ENCODE measurements at places on chromosomes 2 and 18.

GRCh38 chr2:185919155-185919554 is 180.6 kb downstream of the FSIP2 start:
- DNase-seq: no peak

- no peak for DNase-seq
Observed at GRCh38 chr2:174325373-174326160, 9.2 kb upstream of the SP9 start.

DNA sequence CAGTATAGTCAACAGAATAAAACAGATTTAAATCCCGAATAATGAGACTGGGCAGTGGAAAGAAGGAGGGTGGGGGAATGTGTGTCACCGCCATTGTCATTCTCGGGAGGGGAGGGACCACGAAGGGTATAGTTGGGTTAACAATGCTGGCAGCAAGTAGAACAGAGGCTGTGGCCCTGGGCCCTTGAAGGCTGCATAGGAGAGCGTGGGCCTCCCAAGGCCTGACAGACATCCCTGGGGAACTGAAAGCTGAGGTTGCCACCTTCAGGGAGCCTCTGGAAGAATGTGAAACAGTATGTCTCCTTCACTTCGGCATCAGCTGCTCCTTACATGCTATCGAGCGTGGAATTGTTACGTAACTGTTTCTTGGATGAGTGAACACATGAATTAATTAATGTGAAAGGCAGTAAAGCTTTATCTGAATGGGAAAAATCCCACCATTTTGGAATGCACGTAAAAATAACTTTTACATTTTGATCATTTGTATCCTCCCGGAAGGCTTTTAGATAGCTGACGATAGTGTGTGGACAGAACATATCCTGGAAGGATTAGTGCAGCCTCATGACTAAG is 92.8 kb upstream of the TTC39C start:
- no peak for DNase-seq

GRCh38 chr2:101734505-101735165 is 37.1 kb downstream of the MAP4K4 start:
- no peak for DNase-seq

DNA sequence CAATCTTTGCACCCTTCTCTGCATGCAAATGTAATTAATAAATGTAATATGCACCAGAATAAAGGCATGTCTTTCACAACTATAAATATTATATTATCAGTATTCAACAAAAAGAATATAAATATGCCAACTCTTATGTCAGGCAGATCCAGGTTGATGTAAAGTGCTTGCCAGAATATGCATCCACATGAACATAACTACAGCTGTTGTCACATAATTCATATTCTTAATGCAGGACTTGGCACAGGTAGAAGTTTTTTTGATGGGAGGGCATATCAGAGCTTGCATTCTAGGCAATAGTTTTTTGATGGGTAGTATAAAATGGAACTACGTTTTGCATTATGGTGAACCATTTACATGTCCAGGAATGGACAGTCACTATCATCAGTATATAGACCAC is 544.3 kb downstream of the ZNF804A start:
- no peak for DNase-seq

DNA sequence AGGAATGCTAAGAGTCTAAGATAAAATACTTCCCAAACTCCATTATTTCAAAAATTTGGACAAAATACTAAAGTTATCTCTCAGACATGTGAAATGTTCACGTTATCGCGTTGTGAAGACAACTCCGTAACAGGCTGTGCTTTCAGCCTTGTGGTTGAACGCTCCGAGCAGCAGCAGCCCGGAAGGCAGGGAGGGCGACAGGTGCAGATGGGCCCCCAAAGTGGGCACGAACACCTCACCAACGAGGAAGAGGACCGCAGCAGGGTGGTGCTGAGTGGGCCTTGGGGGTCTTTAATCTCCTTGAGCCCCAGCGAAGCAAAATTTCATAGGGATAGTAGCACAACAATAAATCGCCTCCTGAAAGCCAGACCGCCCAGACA is 1.0 kb upstream of the FAM110C start:
- peak; percentile 41 for DNase-seq

DNA sequence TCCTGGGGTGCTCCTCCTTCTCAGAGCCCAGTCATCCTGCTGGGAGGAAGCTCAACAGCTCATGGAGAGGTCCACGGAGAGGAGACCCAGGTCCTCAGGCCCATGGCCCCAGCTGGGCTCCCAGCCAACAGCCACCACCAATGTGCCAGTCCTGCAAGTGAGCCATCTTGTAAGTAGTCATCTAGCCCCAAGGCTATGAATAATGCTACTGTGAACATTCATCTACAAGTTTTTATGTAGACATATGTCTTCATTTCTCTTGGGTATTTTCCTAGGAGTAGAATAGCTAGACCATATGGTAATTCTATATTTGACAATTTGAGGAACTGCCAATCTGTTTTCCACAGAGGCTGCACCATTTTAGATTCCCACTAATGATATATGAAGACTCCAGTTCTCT is 166.1 kb downstream of the MTCL1 start:
- DNase-seq: no peak

DNA sequence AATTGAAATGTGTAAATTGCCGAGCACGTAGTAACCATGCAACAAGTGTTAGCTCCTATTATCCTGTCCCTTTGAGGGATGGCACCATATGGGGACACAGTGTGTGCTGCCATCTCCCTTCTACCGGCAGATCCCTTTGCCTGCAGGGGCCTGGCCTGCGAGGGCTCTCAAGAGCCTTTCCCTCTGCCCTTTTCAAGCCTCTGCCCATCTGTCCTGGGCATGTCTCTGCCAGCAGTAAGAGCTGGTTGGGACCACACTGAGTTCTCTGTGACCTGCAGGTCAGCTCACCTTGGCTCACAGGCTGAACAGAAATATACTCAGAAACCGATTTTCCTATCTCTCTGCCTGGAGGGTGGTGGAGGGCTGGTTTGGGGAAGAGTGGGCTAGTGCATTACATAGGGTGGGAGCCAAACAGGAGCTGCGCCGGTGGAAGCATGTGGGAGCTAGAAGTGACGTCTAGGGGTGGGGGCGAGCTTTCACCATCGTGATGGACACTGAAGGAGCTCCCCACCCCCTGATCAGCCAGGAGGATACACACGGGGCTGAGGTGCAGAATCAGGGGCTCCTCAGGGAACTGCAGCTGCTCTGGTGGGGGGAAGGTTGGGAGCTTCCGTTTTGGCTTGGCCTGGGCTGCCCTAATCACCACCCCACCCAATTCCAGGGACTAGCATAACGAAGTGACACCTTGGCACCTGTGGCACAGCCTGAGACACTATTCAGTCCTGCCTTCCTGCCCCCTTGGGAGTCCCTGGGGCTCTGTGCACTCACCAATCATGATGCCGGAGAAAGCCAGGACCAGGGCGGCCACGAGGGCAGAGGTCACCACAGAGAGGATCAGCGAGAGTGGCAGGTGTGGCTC is 109.7 kb downstream of the CLIP4 start:
- DNase-seq: no peak

DNA sequence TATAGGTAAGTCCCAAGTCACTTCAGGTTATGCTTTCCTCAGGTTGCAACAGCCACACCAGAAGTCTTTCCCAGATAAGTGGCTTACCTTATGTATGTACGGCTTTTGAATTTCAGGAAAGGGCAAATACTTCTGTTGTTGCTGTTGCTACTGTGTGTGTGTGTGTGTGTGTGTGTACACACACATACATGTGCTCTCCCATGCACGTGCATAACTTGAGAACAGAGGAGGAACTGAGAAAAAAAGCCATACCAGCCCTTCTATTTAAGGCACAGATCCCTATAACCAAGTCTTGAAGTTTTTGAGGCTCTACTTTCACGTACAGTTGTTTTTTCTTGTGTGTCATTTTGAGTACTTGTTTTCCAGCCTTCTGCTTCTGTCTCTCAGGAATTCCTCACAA is 62.4 kb downstream of the WDPCP start:
- DNase-seq: no peak

DNA sequence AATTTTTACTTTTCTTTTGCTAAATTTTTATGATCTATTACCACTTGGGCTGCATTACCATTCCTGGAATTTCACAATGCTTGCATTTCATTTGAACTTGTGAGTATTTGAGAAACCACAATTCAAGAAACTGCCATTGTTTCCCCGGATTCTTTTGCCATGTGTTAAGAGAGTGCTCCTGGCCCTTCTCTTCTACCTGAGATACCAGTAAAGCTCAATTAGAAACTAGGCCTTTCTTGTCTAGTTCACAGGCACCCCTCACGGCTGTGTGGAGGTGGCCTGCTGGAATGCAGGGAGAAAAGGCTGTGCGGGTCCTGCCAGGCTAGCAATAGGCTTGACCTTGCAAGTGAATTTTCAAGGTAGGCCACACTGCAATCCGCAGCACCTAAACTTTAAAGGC is 40.8 kb downstream of the ZEB2 start:
- no peak for DNase-seq

GRCh38 chr2:205461678-205462665 is 220.3 kb upstream of the NRP2 start:
- DNase-seq: no peak

- DNase-seq: no peak
Observed at GRCh38 chr2:141437521-141437920, 693.3 kb downstream of the LRP1B start.

- DNase-seq: no peak
Observed at GRCh38 chr2:20501974-20502373, 55.1 kb downstream of the RHOB start.

DNA sequence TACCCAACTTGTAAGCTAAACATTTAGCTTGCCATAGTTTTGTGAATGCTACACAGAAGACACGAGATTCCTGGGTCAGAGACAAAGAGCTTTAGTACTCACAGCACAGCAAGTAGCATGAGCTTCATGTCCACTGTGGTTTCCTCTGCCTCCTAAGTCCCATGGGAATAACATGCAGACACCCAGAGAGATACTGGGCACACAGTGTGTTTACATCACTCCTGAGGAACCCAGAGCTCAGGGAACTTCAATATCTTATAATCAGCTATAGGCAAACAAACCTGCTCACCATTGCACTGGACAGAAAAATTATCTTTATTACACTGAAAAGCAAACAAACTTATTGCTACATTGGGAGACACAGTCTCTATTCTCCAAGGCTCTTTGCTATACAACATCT is 14.5 kb upstream of the NCK2 start:
- peak; percentile 70 for DNase-seq

DNA sequence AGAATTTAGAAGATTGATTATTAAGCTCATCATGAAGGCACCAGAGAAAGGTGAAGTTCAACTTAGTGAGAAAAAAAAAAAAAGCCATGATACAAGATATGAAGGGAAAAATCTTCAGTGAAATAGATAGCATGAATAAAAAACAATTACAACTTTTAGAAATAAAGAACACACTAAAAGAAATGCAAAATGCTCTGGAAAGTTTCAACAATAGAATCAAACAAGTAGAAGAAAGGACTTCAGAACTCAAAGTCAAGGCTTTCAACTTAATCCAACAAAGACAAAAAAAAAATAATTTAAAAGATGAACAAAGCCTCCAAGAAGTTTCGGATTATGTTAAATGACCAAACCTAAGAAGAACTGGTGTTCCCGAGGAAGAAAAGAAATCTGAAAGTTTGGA is 105.5 kb downstream of the GRB14 start:
- no peak for DNase-seq

GRCh38 chr2:221104361-221104811 is 467.7 kb downstream of the EPHA4 start:
- DNase-seq: peak; percentile 0

GRCh38 chr2:208315081-208315788 is 49.2 kb downstream of the PIKFYVE start:
- DNase-seq: no peak

- no peak for DNase-seq
Observed at GRCh38 chr2:219718066-219718465, 90.6 kb downstream of the SLC4A3 start.

- DNase-seq: no peak
Observed at GRCh38 chr18:7585276-7585670, 18.2 kb downstream of the PTPRM start.

DNA sequence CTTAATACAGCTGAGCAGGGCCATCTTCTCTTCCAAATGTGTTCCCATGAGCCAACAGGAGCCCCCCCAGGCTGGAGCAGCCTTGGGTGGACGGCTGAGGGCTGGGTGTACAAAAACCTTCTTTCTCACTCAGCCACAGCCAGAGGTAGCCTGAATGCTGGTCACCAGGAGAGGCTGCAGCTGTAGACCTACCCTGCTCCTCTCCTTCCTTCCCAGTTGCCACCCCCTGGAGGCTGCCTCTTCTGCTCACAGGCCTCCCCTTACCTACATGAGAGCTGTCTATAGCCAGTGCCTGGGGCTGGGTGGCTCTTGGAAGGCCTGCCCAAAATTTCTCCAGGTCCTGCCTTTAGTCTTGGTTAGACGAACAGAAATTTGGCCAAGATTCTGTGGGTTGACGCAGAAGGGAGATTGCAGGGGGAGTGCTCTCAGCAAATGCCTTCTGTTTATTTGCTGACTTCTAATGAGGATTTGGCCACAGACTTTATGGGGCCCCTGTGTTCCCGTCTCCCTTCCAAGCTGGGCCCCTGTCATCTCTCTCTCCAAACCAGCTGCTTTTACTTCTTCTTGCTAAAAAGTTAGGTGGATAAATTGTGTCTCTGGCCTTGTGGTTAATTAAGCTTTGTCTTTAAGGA is 18.3 kb downstream of the CELF4 start:
- no peak for DNase-seq

DNA sequence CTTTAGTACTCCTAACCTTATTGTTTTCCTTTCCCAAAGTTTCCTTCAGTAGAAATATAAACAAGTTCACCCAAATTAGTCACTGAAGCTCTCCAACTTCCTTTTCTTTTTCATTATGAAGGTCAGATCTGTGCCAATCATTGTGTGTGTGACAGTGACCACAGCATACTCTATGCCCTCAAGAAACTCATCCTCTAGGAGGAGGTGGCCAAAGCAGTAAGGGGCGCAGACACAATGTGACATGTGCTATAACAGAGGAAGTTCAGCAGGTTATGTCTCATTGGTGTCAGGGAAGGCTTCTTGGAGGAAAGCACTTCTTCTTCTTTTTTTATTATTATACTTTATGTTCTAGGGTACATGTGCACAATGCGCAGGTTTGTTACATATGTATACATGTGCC is 60.0 kb upstream of the PSME4 start:
- DNase-seq: no peak

DNA sequence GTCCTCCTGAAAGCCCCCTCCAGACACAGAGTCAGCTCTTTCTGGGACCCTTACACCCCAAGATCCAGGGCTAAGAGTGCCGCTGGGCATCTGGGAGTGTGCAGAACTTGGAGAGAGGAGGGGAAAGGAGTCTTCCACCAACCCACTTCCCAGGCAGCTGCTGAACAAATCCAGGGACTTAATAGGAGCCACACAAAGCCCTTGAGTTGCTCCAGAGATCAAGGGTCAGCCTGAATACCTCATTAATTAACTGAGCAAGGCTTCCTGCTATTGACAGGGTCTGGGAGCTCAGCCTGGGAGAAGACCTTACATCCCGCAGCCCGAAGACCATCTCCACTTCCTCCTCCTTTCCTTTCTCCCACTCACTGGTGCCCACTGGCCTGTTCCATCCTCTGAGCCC is 108.3 kb downstream of the CELF4 start:
- no peak for DNase-seq

- no peak for DNase-seq
Observed at GRCh38 chr2:24792542-24792873, 683 bp downstream of the PTRHD1 start.

- no peak for DNase-seq
Observed at GRCh38 chr2:219521066-219521880, 7.0 kb downstream of the ASIC4 start.

- DNase-seq: no peak
Observed at GRCh38 chr2:125095826-125096225, 1070.7 kb downstream of the CNTNAP5 start.
